ENCODE measurements at places on chromosomes 16 and 17.

GRCh38 chr17:59485015-59485414 lies 80.4 kb upstream of the DHX40 start:
- DNase-seq = no peak

DNA sequence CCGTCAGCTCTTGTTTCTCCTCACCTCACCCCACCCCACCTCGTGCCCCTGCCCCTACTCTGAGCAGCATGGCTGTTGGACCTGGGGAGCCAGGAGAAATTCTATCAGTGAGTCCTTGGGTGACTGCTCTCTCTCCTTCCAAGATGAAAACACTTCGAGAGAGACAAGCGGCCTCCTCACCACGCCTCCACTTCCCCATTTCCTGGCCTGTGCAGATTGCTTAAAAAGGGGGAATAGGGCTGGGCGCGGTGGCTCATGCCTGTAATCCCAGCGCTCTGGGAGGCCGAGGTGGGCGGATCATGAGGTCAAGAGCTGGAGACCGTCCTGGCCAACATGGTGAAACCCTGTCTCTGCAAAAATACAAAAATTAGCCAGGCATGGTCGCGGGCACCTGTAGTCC lies 9.5 kb downstream of the DLX4 start:
- no peak for DNase-seq

GRCh38 chr17:69031839-69032238 lies 28.9 kb downstream of the ABCA9 start:
- DNase-seq = no peak

DNA sequence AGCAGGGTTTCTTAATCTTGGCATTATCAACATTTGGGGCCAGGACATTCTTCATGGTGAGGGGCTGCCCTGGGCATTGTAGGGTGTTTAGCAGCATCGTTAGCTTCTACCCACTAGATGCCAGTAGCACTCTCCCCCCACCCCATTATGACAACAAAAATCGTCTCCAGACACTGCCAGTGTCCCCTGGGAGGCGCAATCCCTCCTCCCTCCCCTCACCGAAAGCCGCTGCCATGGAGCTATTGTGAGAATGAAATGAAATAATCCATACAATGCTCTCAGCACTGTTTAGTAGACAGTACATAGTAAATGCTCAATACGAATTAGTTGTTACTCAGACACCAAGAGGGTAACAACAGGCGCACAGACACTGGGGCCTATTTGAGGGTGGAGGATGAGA lies 502.9 kb downstream of the NPIPA7 start:
- DNase-seq = no peak

GRCh38 chr17:31802502-31802901 lies 56.5 kb downstream of the COPRS start:
- no peak for DNase-seq

GRCh38 chr17:9170336-9170735 lies 149.0 kb downstream of the NTN1 start:
- no peak for DNase-seq

DNA sequence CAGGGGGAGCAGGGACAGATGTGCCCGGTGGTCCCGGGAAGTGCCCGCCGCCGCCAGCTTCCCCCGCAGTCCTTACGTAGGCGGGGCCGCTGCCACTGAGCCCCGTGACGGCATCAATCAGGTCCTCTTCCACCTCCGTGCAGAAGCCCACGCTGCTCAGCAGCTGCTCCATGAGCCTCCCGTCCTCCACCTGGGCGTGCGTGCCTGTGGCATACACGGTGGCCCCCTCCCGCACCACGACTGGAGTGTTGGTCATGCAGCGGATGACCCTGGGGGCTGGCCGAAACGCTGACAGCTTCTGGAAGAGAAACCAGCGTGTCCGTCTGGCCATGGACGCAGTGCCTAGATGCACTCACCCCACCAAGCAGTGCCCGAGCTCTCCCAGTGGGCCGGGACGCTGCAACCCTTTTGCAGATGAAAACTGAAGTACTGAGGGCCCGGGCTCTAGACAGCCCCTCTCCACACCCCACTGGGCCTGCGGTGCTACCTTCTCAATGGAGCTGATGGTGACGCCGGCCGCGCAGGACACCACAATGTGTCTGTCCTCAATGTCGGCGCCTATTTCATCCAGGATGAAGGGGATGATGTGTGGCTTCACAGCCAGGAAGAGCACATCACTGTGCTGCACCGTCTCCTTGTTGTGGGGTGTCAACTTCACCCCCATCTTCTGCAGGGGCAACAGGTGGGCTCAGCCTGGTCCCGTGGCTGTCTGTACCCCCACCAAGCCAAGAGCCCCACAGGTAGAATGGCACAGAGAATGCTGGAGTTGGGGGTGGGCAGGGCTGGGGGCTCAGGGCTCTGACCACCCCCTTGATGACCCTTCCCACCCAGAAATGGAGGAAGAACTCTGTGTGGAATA lies 2.0 kb downstream of the PYCR1 start:
- DNase-seq = no peak

GRCh38 chr17:52751051-52751450 lies 592.5 kb upstream of the CA10 start:
- DNase-seq = no peak
